ENCODE measurements at places on chromosomes 4 and X. TPM values are rescaled to one million over a fixed set of nuclear protein-coding genes. Genes with fewer than 3 reads are reported as not detected.
A peak's percentile ranks its signal among the peaks of the same experiment; 100 is the strongest.

The ARHGAP10 gene
- total RNA-seq, result 37.0 TPM

DNA sequence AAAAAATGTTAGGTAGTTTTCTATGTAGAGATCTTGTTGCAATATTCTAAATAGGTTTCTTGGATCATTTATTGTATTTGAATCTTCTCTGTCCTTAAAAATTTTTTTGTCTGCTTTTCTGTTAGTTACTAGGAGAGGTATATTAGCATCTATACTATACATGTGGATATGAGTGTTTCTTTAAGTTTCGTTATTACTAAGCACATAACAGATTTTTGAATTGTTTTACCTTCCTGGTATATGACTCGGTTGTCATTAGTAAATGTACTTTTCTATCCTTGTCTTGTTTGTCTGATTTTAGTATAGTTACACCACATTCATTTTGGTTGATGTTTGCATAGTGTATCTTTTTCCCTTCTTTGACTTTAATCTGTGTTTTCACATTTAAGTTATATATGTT is 20.2 kb downstream of the PYURF start:
- no peak for DNase-seq

DNA sequence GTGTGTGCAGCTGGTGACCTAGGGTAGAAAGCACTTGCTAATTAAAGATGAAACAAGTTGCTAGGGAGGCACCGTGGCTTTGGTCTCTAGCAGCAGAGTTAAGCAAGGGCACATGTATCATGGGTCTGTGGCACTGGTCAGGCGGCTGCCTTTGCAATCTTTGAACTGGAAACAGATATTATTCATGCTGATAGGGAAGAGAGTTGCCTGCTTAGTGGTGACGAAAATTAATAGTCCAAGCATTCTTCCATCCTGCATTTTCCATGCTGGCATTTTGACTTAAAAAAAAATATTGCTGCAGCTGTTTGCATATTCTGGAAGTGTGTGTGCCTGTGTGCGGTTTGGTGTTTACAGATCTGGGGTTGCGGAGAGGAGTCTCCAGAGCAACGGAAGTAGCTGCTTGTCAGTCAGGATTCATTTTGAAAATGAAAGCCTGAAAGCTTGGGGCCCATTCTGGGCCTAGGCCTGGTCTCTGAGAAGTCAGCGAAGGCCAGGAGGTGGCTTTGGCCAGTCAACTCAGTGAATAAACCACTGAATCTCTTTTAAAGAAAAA is 2.3 kb upstream of the SOWAHD start:
- peak; percentile 81 for DNase-seq

GRCh38 chr4:140070973-140071372 is 83.0 kb downstream of the MAML3 start:
- DNase-seq, result no peak

DNA sequence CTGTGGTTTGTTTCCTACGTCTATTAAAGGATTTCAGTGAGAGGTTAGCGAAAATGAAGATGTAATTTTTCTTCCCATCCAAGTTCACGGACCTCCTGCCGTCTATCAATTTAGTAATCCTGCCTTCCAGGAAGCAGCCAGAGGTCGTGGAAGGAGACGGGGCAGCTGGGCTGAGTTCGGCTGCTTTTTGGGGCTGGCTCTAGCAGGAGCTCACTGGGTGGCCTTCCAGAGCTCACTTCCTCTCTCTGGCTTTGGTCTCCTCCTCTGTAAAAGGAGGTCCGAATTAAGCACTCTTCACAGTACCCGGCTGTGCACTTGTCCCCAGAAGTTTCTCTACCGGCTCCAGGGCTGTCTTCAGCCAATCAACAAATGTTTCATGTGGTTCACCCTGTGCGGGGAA is 295.4 kb downstream of the BCOR start:
- no peak for DNase-seq

GRCh38 chr4:10197952-10198351 is 81.4 kb upstream of the WDR1 start:
- no peak for DNase-seq

DNA sequence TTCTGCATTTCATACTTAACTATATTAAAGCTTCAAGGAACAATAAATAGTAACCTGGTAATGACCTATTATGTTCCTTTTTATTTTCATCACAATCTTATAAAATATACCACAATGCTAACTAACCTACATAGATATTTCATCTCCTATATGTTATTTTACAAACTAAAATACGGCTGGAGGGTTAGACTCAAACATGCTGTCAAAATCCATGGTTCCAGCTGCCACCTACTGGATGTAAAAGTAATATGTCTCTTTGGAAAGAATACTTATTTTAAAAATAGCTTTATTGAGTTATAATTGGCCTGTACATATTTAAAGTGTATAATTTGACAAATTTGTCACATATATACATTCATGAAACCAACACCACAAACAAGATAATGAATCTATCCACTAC is 15.0 kb downstream of the RGN start:
- DNase-seq, result peak; percentile 17

Measured in myocyte (in vitro differentiated cells).